ENCODE measurements at places on chromosomes 13 and 19.
A peak's percentile ranks its signal among the peaks of the same experiment; 100 is the strongest.

GRCh38 chr13:110152351-110152750, 154.6 kb downstream of the COL4A1 start:
- DNase-seq, result no peak

DNA sequence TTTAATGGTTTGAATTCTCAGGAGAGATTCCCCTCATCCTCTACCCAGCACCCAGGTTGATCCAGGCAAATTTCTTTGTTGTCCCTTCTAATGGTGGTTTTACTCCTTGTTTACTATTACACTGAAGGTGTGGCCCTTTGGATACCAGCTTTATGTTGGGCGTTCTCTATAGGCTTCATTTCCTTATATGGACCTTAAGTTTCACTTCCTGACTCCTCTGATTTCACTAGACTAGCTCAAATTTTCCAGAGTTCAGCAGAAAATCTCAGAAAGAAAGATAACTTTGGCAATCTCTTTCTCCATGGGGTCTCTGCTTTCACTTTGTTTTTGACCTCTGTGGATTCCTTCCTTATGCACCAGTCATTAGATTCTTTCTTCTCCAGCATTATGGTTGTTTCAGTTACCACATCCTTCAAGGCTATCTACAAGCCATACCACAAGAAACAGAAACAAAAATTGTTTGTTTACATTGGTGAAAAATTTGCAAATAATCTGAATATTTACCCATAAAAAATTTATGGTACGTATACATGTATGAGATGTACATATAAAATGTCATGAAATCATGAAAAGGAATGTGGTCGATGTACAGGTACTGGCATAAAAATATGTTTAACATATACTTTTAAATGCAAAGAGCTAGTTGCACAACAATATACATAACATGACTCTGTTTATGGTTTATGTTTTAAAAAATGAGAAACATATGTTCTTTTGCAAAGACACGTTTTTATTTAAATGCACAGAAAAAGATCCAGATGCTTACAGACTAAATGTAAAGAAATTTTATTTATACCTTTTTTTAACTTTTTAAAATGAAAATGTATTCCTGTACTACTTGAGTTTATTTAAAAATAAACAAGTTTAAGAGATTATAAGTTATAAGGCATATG, 212.6 kb downstream of the LACC1 start:
- DNase-seq, result no peak

- DNase-seq, result no peak
Observed at GRCh38 chr13:41487222-41487621, 29.9 kb downstream of the RGCC start.

DNA sequence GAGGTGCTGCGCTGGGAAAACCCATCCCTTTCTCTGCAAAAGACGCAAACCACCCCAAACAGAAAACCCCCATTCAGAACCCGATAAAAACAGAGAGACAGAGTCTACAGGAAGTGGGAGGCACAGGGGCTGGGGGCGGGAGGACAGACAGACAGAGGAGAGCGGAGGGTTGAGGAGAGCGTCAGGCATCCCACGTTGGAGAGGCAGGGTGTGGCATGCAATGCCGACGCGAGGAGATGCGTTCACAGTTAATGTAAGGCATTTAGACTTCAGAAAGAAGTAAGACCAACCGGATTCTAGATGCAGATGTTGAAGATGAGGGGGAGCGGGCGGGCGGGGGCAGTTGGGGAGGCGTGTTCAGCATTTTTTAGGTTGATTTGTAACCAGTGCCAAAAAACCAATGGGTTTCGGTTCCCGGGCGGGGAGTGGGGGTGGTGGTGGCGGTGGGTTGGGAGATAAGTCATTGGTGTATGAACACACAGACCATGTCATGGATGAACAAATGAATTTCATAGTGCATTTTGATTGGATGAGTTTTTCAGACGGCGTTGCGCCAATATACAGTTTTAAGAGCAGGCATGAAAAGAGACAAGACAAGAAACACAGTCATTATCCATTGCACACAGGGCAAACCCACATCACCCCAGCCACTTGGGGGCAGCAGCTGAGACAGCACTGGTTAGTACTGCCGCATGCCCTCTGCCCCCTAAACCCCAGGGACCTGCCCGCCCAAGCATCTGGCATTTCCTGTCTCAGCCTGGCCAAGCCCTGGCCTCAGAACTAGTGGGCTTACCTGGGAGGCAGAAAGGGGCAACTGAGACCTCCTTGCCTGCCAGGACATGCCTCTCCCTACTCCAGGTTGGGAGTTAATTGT, 91.3 kb downstream of the IER2 start:
- DNase-seq, result no peak

DNA sequence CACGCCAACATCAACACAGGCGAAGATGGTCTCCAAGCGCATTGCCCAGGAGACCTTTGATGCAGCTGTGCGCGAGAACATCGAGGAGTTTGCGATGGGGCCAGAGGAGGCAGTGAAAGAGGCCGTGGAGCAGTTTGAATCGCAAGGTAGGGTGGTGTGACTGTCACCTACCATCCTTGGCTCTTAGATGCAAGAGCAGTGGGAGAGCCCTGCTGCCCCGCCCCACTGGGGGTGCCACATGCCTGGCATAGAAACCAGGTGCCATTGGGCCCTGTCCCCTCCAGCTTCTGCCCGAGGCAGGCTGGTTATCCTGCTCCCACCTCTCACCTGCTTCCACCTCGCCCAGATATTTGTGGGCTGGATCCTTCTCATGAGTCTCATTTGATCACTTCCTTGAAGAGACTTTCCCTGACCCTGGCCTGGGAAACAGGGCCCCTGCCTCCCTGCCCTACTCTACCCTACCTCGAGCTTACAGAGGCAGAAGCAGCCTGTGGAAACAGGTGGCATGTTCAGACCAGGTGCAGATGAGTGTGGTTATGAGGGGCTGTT, 9.4 kb downstream of the ARMC6 start:
- DNase-seq, result no peak

DNA sequence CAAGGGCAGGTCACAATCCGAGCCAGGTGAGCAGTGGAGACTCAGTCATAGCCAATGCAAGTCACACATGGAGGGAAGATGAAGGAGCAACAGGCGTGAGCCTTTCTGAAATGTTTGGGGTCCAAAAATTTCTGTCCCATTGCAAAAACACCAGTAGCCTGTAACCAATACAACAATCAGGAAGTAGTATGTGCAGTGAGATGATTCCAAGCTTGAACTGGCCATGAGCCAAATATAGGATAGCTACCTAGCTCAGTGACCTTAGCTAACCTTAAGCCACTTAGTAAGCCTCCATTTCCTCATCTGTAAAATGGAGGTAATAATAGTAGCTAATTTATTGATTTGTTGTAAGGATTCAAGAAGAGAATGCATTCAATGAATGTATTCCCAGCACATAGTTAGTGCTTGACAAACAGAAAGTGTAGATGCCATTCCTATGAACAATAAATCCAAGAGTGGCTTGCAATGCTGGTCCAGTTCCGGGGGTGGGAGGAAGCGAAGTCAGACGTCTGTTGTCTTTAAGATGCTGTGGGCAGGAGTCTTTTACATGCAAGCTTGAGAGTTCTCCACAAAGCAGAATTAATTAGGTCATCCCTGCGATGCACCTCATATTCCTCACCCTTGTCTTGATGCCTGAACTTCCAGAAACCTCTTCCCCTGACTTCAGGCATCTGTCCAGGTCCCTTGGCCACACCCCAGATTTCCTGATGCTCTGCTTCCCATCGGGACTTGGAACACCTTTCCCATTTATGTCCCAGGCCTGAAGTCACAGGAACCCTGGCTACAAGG, 195.7 kb upstream of the UBL3 start:
- no peak for DNase-seq

- DNase-seq, result peak; percentile 73
Observed at GRCh38 chr13:22793598-22794134, 387.1 kb upstream of the SGCG start.

Measured in hepatocyte (in vitro differentiated cells).